G401 (cell line): ENCODE measurements at places on chromosomes 12 and 14. TPM values are rescaled to one million over a fixed set of nuclear protein-coding genes. Genes with fewer than 3 reads are reported as not detected.

- no peak for DNase-seq
Measured at GRCh38 chr14:101114726-101115515, 211.4 kb upstream of the RTL1 start.

GRCh38 chr14:70118064-70118463 is 70.7 kb downstream of the SLC8A3 start:
- no peak for DNase-seq

RILPL1 gene
- total RNA-seq: 22.2 and 38.2 TPM in 2 replicates

DNA sequence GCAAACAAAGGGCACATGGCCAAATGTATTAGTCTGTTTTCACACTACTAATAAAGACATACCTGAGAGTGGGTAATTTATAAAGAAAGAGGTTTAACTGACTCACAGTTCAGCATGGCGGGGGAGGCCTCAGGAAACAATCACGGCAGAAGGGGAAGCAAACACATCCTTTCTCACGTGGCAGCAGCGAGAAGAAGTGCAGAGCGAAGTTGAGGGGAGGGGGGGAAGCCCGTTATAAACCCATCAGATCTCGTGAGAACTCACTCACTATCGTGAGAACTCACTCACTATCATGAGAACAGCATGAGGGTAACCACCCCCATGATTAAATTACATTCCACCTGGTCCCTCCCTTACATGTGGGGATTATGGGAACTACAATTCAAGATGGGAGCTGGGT is 66.1 kb downstream of the ST8SIA1 start:
- DNase-seq: no peak

DNA sequence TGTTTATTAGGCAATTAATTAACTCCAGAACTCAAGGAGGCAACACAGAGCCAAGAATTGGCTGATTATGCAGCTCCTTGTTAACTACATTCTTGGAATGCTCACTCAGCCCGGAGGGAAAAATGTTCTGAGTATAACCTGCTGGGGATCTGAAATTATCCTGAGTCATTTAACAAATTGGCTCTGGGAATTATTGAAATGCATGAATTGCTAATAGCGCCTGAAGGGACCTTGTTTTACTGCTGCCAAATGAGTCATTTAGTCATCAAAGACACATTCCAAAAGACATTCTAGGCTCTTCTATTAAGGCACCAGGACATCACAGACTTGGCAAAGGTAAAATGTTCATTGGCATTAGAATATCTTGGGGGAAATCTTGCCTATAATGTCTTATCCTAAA is 13.0 kb downstream of the TMEM52B start:
- DNase-seq: peak; percentile 15

DNA sequence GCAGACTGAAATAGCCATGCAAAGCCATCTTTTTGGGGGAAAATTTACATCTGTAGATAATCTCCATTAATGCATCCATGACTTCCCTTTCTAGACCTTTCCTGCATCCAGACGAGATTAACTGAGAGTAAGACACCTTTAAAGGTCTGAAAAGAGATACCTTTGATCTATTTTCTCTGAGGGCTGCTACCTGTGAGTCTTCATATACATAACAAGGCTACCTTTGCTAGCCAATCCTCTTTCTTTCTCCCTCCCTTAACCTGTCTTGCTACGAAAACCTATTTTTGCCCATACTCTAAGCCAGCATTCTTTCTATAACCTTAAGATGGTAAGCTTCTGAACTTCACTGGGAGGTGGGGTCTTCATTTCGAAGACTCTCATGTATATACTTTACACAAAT is 908.5 kb upstream of the FBXO33 start:
- no peak for DNase-seq

AQP6 gene
- total RNA-seq: 0.37 and 1.6 TPM in 2 replicates

TSPAN19 gene
- not detected in 2 replicates for total RNA-seq

ERP27 gene
- not detected in 2 replicates for total RNA-seq

DNA sequence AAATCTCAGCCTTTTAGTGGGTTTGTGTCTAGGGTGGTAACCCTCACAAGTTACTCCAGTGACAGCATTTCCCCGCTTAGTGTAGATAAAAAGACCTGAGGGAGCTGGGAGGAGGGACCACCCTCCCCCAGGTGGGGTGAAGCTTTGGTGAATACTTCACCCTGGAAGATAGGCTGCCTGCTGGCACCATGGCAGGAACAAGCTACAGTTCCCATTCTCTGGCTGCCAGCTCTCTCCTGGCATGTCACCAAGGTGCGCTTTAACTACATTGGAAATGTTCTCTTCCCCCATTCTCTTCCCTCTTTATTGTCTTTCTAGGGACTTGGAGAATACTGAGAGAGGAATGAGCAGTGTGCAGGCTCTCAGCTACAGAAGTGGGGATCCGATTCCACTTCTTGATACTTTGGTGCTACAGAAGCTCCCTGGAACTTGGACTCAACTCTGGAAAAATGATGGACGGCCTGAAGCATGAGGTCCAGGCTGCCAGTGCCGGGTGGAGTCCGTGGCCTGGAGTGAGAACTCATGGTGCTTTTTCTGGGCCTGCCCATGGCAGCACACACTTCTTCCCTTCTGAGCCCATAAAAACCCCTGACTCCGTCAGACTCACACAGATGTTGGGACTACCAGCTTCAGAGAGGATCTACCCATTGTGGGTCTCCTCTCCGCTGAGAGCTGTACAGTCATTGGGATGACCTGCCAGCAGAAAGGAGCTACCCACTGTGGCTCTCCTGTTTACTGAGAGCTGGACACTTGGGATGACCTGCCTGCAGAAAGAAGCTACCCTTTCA is 198.0 kb downstream of the ADGRD1 start:
- DNase-seq: no peak
